Common myeloid progenitor, CD34-positive (primary cell): ENCODE measurements at places on chromosomes 4 and X.
A peak's percentile ranks its signal among the peaks of the same experiment; 100 is the strongest.

DNA sequence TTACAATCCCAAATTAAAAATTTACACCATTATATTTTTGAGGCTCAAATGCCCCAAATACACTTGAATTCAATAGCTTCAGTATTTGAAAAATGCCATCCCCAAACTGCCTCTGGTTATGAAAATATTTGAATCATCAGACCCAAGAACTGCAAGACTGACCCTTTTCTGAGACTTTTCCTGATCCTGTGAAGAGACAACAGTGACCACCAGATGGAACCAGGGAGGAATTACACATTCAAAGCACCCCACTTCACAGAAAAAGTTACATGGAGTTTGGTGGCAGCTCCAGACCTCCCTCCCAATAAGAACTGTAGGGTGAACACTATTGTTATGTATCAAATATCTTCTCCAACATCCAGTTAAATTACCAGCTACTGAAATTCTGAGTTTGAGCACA is 44.0 kb upstream of the SCD5 start:
- DNase-seq: peak; percentile 29
- H3K36me3 ChIP-seq: peaks cover 17% of the 10 kb centered on the region
- no peak overlapping the region for H3K4me3 ChIP-seq

DNA sequence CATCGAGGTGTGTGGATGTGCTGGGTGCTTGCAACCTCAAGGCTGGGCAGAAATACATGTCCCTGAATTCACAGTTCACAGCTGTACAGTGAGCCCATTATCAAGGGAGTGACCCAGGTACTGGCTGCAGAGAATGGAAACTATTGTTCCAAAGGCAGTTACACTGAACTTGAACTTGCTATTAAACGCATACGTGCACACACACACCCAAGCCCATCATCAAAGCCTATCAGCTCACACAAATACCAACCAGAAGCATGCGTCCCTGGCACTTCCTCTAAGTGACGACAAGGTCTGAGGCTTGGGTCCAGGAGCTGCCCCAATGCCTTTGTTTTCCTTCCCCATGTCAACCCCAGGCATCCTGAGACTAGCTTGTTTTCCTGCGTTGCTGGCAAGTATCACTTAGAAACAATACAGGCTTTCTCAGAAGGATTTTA is 88.6 kb downstream of the IRF2 start:
- H3K27ac ChIP-seq: no peak overlapping the region
- H3K4me3 ChIP-seq: peak overlapping the region; percentile 36
- peaks cover 33% of the 10 kb centered on the region for H3K36me3 ChIP-seq

GRCh38 chr4:144674711-144675110 is 28.8 kb downstream of the HHIP start:
- no peaks in the 10 kb centered on the region for H3K27me3 ChIP-seq
- no peak overlapping the region for H3K4me3 ChIP-seq
- DNase-seq: no peak
- H3K36me3 ChIP-seq: no peaks in the 10 kb centered on the region
- no peaks in the 10 kb centered on the region for H3K4me1 ChIP-seq
- no peak overlapping the region for H3K27ac ChIP-seq

DNA sequence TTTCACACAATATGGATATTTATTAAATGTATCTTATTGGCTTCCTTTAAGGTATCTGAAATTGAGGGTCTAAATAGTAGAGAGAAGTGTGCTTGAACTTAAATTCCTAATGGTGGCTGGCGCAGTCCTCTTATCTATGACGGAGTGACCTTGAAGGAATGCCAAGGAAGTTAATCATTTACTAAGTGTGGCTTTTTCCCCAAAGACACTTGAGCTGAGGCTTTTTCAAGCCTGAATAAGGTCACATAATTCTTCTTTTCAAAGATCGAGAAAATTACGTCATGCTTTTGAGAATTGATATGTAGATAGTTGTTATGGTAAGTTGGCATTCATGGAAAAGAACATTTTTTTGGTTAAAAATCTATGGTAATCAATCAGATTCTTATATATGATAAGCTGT is 11.7 kb upstream of the PRPS2 start:
- no peak overlapping the region for H3K4me3 ChIP-seq
- no peak overlapping the region for H3K27ac ChIP-seq
- DNase-seq: no peak
- no peaks in the 10 kb centered on the region for H3K4me1 ChIP-seq

DNA sequence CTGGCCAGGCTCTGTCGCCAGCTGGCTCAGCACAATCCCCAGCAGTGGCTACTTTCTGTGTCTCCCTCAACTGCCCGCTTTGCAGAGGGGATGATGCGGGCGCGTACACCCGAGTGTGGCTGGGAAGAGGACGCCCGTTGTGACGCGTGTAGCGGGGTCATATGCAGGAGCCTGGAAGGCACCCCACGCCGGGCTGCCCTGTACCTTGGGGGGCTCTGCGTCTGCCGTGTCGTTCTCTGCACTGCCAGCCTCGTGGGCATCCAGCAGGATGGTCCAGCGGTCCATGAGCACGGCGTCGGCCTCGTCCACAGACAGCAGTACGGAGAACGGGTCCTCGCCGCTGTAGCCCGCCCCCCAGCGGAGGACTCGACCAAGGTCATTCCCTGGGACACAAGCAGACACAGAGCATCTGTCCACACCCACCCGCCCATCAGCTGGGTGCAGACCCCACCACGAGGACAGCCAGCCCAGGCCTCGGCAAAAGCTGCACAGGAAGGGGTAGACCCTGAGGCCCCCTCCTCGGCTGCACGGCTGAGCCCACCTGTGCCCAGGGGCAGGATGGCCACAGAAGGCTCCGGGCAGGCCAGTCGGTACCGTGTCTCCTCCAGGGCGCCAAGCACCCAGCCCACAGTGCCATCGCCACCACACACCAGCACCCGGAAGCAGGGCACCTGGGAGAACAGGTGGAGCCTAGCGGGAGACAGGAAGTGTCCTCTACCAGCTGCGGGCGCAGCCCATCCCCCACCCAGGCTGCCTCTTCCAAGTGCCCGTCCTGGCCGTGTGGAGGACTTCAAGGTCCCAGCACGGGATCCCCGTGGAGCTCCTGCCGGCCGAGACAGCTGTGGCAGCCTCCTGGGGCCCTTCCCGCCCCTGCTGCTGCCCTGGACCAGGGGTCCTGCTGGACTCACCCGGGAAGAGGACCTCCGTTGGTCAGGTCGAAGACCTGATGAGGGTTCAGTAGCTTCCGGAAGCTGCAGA is 10.8 kb downstream of the DGKQ start:
- H3K36me3 ChIP-seq: no peaks in the 10 kb centered on the region
- peaks cover 2% of the 10 kb centered on the region for H3K27me3 ChIP-seq
- H3K27ac ChIP-seq: no peak overlapping the region
- H3K4me1 ChIP-seq: no peaks in the 10 kb centered on the region
- no peak overlapping the region for H3K4me3 ChIP-seq
- DNase-seq: no peak

DNA sequence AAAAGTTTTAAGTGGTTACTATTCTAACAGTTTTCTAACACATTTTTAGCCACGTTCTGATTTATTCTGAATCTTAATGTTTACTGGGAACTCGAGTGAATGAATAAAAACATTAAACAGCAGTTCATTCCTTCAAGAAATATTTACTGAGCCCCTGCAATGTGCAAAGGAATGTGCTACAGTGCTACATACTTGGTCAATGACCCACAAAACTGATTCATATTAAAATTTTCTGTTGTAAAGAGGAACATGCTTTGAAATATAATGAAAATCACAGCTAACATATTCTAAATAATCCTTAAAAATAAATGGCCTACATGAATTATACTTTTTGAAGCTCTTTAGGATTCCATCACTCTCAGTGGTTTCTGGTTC is 78.7 kb downstream of the ARAP2 start:
- no peak overlapping the region for H3K4me3 ChIP-seq
- peaks cover 4% of the 10 kb centered on the region for H3K36me3 ChIP-seq
- H3K4me1 ChIP-seq: no peaks in the 10 kb centered on the region
- H3K27ac ChIP-seq: no peak overlapping the region
- no peak for DNase-seq
- H3K27me3 ChIP-seq: no peaks in the 10 kb centered on the region

- H3K27ac ChIP-seq: no peak overlapping the region
- no peak for DNase-seq
These were observed 49.7 kb upstream of the PTPN13 start for GRCh38 chr4:86544310-86544966.

DNA sequence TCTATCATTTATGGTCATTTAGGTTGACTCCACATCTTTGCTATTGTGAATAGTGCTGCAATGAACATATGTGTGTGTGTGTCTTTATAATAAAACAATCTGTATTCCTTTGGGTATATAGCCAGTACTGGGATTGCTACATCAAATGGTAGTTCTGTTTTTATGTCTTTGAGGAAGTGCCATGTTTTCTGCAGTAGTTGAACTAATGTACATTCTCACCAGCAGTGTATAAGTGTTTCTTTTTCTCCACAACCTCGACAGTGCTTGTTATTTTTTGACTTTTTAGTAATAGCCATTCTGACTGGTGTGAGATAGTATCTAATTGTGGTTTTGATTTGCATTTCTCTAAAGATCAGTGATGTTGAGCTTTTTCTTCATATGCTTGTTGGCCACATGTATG is 80.5 kb downstream of the ARHGAP6 start:
- no peak overlapping the region for H3K27ac ChIP-seq
- H3K4me1 ChIP-seq: no peaks in the 10 kb centered on the region
- H3K27me3 ChIP-seq: no peaks in the 10 kb centered on the region
- H3K36me3 ChIP-seq: no peaks in the 10 kb centered on the region
- H3K4me3 ChIP-seq: no peak overlapping the region
- DNase-seq: no peak

- H3K27ac ChIP-seq: no peak overlapping the region
- H3K4me1 ChIP-seq: peaks cover 14% of the 10 kb centered on the region
- no peaks in the 10 kb centered on the region for H3K27me3 ChIP-seq
- H3K4me3 ChIP-seq: no peak overlapping the region
- no peak for DNase-seq
These were observed 4.9 kb upstream of the TLR10 start for GRCh38 chr4:38787693-38788092.

DNA sequence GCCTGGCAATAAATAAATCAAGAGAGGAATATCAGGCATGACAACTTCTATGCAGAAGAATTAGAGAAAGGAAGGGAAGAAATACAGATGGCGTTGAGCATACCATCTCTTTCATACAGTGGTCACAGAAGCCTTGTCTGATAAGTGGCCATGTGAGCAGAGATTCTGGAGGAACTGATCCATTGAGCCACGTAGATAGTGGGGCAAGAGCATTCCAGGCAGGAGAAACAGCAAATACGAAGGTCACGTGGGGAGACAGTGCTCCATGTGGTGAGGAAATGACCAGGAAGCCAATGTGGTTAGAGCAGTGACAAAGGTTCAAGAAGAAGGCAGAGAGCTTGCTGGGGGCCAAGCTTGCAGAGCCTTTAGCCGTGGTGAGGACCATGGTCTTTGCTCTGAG is 226.7 kb upstream of the NOCT start:
- H3K4me1 ChIP-seq: no peaks in the 10 kb centered on the region
- no peak for DNase-seq
- no peak overlapping the region for H3K4me3 ChIP-seq
- H3K27me3 ChIP-seq: no peaks in the 10 kb centered on the region

DNA sequence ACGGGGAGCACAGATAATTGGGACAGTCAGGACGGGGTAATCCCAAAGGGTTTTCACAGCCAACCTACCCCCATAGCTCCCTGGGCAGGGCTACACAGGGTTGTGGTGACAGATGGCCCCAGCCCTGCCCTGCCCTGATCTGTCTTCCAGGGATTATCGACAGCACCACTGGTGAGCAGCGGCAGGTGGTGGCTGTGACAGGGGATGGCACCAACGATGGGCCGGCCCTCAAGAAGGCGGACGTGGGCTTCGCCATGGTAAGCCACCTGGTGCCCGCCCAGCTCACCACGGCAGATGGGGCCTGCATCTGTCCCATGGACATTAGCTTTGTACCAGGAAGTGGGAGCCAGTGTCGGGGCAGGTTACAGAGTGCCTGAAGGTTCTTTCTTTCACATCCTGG is 39.3 kb downstream of the ATP2B3 start:
- H3K4me1 ChIP-seq: peaks cover 18% of the 10 kb centered on the region
- DNase-seq: no peak
- H3K27me3 ChIP-seq: no peaks in the 10 kb centered on the region
- H3K27ac ChIP-seq: no peak overlapping the region

- H3K4me1 ChIP-seq: no peaks in the 10 kb centered on the region
- H3K36me3 ChIP-seq: peaks cover 50% of the 10 kb centered on the region
- H3K27me3 ChIP-seq: no peaks in the 10 kb centered on the region
- H3K4me3 ChIP-seq: no peak overlapping the region
- no peak for DNase-seq
These were observed 102.7 kb downstream of the SEL1L3 start for GRCh38 chr4:25760048-25760447.

GRCh38 chr4:166091912-166092510 is 219.0 kb downstream of the TLL1 start:
- no peaks in the 10 kb centered on the region for H3K36me3 ChIP-seq
- no peaks in the 10 kb centered on the region for H3K4me1 ChIP-seq
- H3K4me3 ChIP-seq: no peak overlapping the region
- peak; percentile 62 for DNase-seq
- H3K27ac ChIP-seq: no peak overlapping the region

GRCh38 chr4:173270312-173271027 is 63.7 kb downstream of the HMGB2 start:
- H3K27me3 ChIP-seq: no peaks in the 10 kb centered on the region
- no peak overlapping the region for H3K27ac ChIP-seq
- DNase-seq: no peak
- H3K36me3 ChIP-seq: peaks cover 8% of the 10 kb centered on the region
- H3K4me3 ChIP-seq: no peak overlapping the region

GRCh38 chrX:129773649-129774458 is 5.9 kb upstream of the SASH3 start:
- H3K36me3 ChIP-seq: no peaks in the 10 kb centered on the region
- peaks cover 77% of the 10 kb centered on the region for H3K4me1 ChIP-seq
- DNase-seq: peak; percentile 52
- H3K27ac ChIP-seq: no peak overlapping the region

DNA sequence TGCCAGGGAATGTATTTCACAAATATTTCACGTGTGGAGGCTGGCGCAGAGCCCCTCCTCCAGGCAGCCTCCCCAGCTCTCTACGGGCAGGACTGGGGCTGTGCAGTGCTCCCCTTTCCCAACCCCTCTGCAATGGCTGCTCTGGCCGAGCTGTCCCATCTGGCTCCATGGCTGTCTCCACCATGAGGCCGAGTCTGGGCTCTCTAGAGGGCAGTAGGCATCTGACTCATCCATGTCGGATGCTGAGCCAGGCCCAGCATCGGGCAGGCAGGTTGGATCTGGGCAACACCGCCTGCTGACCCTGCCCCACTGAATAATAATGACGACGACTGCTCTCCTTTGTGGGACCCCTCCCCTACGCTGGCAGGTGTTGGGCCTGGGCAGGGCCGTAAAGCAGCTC is 11.0 kb upstream of the SH3TC1 start:
- H3K4me1 ChIP-seq: peaks cover 47% of the 10 kb centered on the region
- H3K27me3 ChIP-seq: no peaks in the 10 kb centered on the region
- H3K4me3 ChIP-seq: no peak overlapping the region
- H3K36me3 ChIP-seq: no peaks in the 10 kb centered on the region

DNA sequence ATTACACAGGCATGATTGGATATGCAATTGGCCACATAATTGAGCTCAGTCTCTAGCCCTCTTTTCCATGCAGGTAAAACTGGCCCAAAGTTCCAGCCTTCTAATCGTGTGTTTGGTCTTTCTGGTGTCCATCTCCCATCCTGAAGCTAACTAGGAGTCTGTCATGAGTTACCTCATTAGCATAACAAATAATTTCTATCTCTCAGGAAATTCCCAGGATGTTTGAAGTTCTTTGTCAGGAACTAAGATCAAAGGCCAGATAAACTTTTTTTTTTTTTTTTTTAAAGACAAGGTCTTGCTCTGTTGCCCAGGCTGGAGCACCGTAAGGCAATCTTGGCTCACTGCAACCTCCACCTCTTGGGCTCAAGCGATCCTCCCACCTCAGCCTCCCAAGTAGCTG is 15.8 kb downstream of the ATXN3L start:
- H3K4me1 ChIP-seq: no peaks in the 10 kb centered on the region
- H3K27ac ChIP-seq: no peak overlapping the region
- no peaks in the 10 kb centered on the region for H3K27me3 ChIP-seq
- no peak for DNase-seq
